ENCODE measurements at places on chromosomes 4 and X.
A peak's percentile ranks its signal among the peaks of the same experiment; 100 is the strongest.

GRCh38 chr4:147192679-147193078 is 247.0 kb upstream of the TTC29 start:
- no peak for DNase-seq

GRCh38 chrX:108001218-108001814 is 19.1 kb upstream of the TEX13B start:
- DNase-seq: peak; percentile 68

GRCh38 chr4:73583666-73584065 is 36.6 kb downstream of the RASSF6 start:
- no peak for DNase-seq

DNA sequence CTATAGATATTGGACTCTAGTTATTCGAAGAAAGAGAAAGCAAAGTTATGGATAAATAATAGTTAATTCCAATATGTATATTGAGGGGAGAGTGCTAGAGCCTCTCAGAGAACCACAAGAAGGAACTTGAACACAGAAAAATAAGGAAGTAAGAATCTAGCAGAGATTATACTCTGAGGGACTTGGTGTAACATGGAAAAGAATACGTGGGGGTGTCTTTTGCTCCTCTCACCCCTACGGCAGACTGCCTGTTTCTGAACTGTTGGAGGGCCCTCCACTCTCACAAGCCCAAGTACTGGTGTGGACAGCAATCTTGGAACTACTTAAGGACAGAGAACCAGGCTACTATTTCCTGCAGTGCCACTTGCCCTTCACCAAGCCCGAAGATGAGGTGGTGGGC is 1174.4 kb upstream of the PCDH10 start:
- no peak for DNase-seq

DNA sequence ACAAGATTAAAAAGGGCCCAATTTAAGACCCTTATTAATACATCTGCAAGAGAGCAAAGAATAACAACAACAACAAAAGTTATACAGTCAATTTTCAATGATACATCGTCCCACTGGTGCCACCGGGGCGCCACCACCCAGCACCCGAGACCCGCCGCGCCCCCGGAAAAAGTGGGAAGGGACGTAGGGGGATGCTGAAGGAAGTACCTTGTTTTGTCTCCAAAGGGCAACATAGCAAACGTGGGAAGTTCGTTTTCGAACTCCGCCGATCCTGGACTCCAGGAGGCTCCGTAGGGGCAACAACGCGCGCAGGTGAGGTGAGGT is 1.7 kb downstream of the PDE5A start:
- DNase-seq: no peak

DNA sequence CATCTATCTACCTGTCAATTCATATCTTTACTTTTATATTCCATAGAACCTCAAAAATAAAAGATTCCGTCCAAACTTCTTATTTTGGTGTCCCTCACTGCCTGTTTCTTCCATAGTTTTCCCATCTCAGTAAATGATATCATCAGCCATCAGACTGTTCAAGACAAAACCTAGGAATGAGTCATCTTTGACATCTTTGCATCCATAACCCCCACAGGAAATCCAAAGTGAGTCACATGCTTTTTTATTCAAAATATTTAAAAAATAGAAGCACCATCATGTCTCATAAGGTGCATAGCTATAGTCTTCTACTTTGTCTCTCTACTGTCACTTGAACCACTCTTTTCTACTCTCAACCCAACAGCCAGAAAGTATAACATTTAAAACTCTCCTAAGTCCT is 29.9 kb upstream of the CXXC4 start:
- DNase-seq: peak; percentile 66

DNA sequence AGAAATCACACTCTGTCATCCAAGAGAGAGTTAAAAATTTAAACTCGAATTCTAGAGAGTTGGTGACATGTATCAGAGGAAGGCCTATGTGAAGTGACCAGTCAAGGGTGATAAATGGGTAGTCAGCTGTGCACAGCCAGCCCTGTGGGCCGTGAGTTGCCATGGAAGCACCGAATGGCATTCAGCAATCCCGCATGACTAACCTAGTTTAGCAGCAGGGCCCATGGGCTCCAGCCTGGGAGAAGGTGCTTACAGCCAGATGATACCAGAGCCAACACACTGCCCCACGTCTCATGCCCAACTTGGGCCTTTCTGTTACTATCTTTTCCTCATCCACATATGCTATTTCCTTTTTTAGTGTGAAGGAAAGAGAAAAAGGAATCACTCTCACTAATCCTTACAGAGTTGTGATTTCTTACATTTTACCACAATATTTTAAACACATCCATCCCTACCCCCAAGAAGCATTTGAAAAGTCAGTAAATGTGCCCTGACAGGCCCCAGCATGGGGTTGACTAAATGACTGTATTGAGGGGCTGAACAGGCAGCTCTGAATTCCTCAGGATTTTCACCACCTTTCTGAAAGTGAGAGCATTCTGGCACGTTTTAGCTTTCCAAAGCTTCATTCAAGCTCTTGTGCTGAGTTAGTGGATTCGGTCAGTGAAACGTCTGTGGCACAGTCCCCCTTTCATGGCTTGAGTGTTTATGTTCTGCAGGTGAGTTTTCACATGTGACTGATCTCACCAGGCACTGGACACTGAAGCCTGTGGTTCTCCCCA is 104.2 kb downstream of the AFF1 start:
- DNase-seq: peak; percentile 77

DNA sequence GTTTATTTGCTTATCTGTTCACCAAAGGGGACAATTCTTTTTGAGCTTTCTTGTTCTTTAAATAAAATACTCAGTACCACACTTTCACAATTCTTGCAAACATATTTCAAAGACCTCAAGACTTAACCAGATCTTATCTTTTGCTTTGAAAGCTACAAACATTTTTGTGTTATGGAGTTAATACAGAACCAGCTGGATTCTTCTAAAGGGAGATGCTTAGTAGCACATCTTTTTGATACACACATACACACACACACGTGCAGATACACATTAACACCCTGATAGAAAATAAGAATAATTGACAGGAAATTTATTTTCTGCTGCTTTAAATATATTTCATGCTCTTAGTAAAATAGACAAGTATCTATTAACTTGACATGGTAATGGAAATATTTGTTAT is 379.1 kb downstream of the SH2D1A start:
- no peak for DNase-seq

DNA sequence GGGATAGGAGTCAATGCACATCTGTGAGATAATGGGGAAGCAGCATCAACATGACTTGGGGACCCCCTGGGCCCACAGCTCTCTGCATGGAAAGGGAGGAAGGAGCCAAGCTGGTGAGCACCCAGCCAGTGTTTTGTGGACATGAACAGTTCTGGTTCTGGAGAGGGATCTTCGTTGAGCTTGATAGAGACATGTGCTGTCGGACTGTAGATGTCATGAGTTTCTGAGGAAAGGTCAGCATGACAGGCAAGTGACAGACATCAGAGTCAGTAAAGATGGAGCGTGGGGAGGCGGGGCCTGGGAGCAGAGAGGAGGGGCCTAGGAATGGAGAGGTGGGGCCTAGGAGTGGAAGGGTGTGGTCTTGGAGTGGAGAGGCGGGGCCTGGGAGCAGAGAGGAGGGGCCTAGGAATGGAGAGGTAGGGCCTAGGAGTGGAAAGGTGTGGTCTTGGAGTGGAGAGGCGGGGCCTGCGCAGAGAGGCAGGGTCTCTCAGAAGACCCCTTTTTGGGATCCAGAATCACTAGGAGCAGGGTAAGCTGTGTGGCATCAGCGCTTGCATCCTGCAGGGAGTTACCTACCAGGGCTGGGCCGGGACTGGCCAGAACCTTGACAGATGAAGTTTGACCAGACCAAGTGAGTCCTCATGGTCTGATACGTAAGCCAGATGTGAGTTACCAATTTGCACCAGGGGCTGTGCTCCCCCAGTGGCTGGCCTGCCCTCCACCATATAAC is 33.7 kb downstream of the PIGG start:
- DNase-seq: no peak

GRCh38 chrX:132668178-132668577 is 179.3 kb upstream of the MBNL3 start:
- DNase-seq: no peak

DNA sequence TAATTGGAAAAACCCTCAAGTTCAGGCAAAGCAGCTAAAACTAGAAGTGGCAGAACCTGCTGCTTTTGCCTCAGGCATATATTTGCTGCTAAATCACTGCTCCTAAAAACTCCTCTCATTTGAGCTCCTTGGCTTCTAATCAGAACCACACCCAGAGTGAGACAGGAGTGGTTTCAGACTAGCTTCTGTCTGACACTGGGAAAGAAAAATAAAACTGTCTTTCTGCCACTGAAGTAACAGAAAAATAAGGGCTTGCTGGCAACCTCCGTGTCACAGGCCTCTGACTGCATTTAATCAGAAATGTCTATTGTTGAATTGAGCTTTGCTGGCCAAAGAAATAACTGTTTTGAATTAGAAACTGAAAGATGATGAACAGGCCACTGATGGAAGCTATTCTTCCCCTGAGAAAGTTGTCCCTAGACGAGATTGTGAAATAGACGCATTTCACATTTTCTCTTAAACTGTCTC is 52.1 kb upstream of the RAP2C start:
- no peak for DNase-seq

DNA sequence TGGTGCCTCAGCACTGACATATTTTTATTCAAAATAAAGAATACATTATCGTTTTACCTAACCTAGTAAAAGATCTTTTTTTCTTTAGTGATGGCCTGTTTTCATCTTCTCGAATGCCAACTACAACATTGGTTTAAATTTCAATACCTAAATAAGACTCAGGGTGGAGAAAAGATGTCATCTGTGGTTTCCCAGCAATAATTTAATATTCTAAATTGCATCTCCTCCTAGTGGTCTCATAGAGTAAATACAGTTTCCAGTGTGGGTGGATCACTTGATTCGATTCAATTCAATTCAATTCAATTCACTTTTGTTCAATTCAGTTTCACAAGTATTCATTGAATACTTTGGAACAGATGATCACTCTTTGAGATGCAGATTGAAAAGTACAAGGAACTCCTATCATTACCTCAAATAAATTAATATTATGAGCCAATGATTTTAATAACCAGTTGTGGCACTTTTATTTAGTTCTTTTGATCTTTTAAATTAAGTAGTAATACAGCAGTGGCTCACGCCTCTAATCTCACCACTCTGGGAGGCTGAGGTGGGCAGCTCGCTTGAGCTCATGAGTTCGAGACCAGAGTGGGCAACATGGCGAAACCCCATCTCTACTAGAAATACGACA is 427.2 kb downstream of the FAT4 start:
- peak; percentile 30 for DNase-seq

- DNase-seq: no peak
Observed at GRCh38 chr4:8048856-8049676, 109.4 kb upstream of the AFAP1 start.

DNA sequence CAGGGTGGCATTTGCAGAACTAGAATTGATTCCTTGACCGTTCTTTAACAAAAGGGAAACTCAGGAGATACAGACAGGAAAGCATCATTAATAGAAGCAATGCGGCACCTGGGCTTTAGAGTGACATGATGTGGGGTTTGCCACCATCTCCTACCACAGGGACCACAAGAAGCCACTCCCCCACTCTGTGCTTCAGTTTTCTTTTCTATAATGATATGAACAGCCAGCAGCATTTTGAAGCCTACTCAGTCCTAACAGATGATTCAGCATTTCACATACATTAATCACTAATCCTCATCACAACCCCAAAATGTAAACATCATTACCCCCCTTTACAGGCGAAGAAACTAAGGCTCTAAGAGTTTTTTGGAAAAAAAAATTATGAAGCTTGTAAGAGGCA is 22.9 kb downstream of the CCDC149 start:
- DNase-seq: no peak

GRCh38 chr4:153418121-153418520 is 48.0 kb upstream of the TMEM131L start:
- DNase-seq: no peak

DNA sequence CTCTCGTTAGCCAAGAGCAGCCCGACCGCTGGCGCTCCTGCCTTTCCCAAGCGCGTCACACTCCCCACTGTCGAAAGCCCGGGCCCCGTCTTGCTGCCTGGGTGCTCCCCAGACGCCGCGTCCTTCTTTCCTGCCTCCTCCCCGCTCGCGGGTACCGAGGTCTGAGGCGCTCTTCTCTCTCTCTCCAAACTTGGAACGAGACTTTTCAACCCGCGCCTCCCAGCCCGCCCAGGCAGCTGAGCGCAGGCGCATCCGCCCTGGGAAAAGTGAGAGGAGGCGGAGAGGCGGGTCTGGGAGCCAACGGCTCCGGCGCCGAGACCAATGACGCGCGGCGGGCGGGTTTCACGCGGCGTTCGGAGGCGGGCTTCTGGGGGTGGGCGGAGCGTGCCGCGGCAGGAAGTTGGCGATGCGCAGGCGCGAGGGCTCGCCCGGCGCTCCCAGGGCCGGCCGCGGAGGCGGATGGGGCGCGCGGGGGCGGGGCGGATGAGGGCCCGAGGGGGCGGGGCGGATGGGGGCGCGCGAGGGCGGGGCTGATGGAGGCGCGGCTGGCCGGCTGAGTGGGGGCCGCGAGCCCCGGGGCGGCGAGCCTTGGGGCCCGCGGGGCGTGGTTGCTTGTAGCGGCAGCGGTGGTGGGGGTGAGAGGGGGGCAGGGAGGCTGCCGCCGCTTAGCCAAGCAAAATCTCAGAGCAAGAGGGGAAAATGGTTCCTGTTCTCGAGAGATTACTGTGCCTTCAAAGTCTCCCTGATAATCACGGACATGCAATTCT is at the start of gene RBBP7:
RBBP7 (minus strand) TSS at position 268 of the 767 bp plus-strand sequence. CDS start 309 bp downstream, outside the sequence.
- peak; percentile 87 for DNase-seq

- DNase-seq: peak; percentile 70
Observed at GRCh38 chrX:26649534-26649933, 433.6 kb downstream of the MAGEB5 start.

DNA sequence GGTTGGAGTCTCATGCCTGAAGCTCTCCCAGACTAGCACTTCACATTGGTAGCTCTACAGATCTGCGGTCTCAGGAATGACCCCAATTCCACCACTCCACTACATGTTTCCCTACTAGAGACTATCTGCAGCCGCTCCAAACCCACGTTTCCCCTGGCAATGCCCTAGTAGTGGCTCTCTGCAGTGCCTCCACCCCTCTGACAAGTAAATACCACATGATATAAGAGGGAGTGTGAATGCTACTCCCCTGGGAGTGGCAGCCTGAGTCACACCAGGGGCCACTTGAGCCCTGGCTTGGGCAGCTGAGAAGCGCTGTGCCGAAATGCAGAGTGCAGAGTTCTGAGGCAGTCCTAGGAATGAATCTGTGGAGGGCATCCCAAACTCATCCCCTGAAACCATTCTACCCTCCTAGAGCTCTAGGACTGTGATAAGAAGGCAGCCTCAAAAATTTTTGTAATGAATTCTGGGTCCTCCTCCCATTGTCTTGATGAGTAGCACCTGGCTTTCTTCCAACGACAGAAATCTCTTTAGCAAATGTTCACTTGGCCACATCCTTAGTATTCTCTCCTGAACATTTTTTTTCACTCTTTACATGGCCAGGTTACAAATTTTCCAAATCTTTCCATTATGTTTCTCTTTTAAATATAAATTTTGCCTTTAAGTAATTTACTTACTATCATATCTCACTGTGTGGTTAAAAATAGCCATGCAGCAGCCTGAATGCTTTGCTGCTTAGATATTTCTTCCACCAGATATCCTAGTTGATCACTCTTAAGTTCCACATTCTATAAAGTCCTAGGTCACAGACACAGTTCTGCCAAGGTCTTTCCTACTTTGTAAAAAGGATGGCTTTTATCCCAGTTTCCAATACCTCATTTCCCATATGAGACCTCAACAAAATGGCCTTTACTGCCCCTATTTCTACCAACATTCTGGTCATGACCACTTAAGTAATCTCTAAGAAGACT is 160.2 kb upstream of the CPEB2 start:
- no peak for DNase-seq
